Right lobe of liver (tissue), 6 donors: ENCODE measurements at places on chromosomes 12 and 14. TPM values are rescaled to one million over a fixed set of nuclear protein-coding genes. Genes with fewer than 3 reads are reported as not detected.
A peak's percentile ranks its signal among the peaks of the same experiment; 100 is the strongest.

GRCh38 chr12:24139035-24139434 lies 189.6 kb upstream of the SOX5 start:
- no peaks in the 10 kb centered on the region for H3K4me1 ChIP-seq
- DNase-seq, result no peak
- H3K27ac ChIP-seq, result no peak overlapping the region
- no peaks in the 10 kb centered on the region for H3K36me3 ChIP-seq
- no peak overlapping the region for H3K4me3 ChIP-seq
- no peaks in the 10 kb centered on the region for H3K27me3 ChIP-seq

GRCh38 chr14:21436567-21437062 lies 19.3 kb downstream of the CHD8 start:
- H3K27me3 ChIP-seq, result no peaks in the 10 kb centered on the region
- peak overlapping the region; percentile 90 for H3K4me3 ChIP-seq
- peaks cover 3% of the 10 kb centered on the region for H3K4me1 ChIP-seq

DNA sequence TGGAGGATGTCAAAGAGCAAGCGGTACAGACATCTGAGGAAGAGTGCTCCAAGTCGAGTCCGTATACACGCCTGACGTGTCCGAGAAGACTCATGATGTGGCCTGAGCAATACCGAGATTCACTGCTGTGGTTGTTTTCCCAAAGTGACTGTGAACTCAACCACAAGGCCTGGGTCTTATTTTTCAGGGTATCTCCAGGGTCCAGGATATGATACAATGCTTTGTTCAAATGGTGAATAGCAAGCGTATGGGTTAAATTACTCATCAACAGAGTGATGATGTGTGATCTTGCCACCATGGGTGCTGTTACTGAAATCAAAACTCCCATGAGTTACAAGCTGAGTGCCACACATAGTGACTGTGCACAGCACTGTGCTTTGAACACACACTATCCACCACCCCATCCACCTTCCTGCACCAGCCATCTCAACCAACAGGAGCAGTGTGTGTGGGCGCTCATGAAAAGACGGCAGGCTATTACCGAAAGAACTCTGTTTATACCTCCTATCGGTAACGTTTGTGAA lies 109.6 kb downstream of the BCAT1 start:
- H3K27ac ChIP-seq, result no peak overlapping the region
- H3K4me1 ChIP-seq, result no peaks in the 10 kb centered on the region
- no peak overlapping the region for H3K4me3 ChIP-seq
- no peaks in the 10 kb centered on the region for H3K36me3 ChIP-seq
- no peak for DNase-seq

DNA sequence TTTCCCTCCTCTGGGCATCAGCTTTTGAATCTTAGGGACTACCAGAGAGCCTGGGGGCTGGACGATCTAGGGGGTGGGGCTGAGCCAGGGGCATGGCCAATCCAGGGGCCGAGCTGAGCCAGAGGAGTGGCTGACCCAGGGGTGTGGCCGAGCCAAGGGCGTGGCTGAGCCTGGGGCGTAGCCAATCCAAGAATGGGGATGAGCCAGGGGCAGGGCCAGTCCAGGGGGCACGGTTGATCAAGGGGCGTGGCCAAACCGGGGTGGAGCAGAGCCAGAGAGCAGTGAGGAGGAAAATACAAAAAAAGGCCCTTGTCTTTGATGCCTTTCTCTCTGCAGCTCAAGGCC lies 219.3 kb upstream of the NOS1 start:
- DNase-seq, result no peak
- H3K4me1 ChIP-seq, result no peaks in the 10 kb centered on the region
- no peak overlapping the region for H3K4me3 ChIP-seq
- H3K36me3 ChIP-seq, result no peaks in the 10 kb centered on the region
- H3K27ac ChIP-seq, result no peak overlapping the region
- no peaks in the 10 kb centered on the region for H3K27me3 ChIP-seq

- no peak overlapping the region for H3K4me3 ChIP-seq
- H3K27me3 ChIP-seq, result no peaks in the 10 kb centered on the region
- DNase-seq, result no peak
- no peaks in the 10 kb centered on the region for H3K36me3 ChIP-seq
- H3K4me1 ChIP-seq, result no peaks in the 10 kb centered on the region
These were observed 2.3 kb downstream of the PRIM1 start for GRCh38 chr12:56749853-56750252.

GRCh38 chr14:33359288-33359881 lies 420.7 kb downstream of the NPAS3 start:
- no peak for DNase-seq
- H3K27ac ChIP-seq, result no peak overlapping the region
- H3K4me1 ChIP-seq, result no peaks in the 10 kb centered on the region
- no peak overlapping the region for H3K4me3 ChIP-seq

- H3K4me3 ChIP-seq, result peak overlapping the region; percentile 89
- H3K36me3 ChIP-seq, result peaks cover 5% of the 10 kb centered on the region
- DNase-seq, result peak; percentile 81
These were observed 1.0 kb downstream of the MPHOSPH9 start for GRCh38 chr12:123231931-123232330.

DNA sequence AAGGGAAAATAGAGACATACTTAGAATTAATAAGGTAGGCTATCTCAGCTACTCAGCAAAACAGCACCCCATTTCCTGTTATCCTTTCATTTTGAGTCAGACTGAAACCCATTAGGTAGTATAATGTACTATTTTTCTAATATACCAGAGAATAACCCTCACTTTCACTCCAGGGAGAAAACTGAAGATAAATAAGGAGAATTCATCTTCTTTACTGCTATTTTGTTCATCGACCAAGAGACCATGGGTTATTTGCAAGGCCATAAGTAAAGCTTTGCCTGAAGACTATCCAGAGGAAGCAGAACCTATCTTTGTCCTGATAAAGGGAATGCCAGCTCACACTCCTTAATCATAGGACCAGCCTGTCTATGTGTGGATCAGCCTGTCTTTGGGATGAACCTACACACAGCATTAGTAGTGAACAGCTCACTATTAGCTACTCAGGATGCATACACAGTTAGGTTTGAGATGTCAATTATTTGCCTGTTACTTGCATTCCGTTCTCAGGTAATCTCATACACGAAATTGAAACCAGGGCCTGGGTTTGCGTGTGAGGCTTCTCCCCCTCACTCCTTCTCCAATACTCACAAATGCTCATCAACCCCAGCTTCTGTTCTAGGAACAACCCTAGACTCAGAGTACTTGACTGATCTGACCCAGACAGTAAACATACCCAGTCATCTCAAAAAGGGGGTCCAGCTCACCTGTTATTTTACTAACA lies 124.4 kb downstream of the DAD1 start:
- H3K36me3 ChIP-seq, result no peaks in the 10 kb centered on the region
- H3K4me3 ChIP-seq, result no peak overlapping the region
- no peak overlapping the region for H3K27ac ChIP-seq

DNA sequence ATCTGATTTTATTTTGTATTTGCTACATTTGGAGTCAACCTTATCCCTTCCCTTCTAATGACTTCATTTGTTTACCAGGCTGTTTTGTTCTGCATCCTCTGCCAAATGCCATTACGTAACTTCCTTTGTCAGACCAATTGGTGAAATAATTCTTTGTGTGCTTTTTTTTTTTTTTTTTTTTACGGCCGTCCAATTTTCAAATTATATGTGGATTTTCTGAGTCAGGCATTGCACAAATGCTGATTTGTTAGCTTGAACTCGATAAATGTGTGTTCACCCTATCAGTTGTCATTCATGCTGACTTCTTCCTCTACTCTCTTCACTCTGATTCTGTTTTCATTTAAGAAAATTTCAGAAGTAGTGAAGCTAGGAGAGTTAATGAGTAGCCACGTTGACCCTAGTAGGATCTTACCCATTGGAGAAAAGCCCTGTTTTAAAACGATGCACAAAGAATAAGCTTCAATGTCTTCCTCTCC lies 386.2 kb downstream of the DIO2 start:
- no peak overlapping the region for H3K4me3 ChIP-seq
- no peaks in the 10 kb centered on the region for H3K27me3 ChIP-seq
- no peak for DNase-seq
- no peaks in the 10 kb centered on the region for H3K4me1 ChIP-seq
- peak overlapping the region; percentile 62 for H3K27ac ChIP-seq
- no peaks in the 10 kb centered on the region for H3K36me3 ChIP-seq

DNA sequence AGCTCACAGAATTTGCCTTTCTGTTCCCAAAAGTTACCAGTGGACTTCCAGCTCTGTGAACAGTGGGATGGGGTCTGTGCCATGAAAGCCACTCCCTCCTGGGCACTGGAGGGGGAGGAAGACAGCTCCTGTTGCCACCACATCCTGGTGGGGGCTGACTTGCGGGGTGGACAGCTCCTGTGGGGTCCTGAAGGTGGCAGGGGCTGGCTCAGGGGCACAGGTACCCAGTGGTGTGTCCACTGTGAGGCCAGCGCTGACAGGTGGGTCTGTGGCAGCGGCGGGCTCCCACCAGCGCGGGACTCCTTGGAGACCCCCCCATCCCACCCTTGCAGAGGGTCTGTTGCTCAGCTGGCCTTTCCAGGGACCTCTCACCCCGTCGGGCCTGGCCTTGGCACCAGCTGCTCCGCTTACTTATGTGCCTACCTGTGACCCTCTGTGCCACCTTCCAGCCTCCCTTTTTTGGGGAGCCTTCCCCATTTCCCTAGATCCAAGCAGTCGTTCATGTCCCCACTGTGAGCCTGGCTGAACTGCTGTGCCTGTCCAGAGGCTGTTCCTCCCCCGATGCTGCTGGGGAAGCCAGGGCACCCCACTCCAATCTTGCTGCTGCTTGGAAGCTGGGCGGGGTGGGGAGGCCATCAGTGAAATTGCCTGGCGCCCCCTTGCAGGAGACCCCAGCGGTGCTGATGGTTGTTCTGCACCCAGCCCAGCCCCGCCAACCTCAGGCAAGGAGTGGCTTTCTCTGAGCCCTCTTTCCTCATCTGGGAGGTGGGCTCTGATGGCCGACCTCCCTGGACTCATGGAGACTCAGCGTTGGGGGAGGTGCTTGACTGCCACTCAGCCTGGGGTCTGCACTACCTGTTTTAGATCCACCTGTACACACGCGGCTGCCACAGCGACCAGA lies 2.2 kb downstream of the TEDC1 start:
- H3K27ac ChIP-seq, result no peak overlapping the region
- peaks cover 52% of the 10 kb centered on the region for H3K4me1 ChIP-seq
- H3K4me3 ChIP-seq, result no peak overlapping the region
- no peaks in the 10 kb centered on the region for H3K36me3 ChIP-seq
- DNase-seq, result no peak

DNA sequence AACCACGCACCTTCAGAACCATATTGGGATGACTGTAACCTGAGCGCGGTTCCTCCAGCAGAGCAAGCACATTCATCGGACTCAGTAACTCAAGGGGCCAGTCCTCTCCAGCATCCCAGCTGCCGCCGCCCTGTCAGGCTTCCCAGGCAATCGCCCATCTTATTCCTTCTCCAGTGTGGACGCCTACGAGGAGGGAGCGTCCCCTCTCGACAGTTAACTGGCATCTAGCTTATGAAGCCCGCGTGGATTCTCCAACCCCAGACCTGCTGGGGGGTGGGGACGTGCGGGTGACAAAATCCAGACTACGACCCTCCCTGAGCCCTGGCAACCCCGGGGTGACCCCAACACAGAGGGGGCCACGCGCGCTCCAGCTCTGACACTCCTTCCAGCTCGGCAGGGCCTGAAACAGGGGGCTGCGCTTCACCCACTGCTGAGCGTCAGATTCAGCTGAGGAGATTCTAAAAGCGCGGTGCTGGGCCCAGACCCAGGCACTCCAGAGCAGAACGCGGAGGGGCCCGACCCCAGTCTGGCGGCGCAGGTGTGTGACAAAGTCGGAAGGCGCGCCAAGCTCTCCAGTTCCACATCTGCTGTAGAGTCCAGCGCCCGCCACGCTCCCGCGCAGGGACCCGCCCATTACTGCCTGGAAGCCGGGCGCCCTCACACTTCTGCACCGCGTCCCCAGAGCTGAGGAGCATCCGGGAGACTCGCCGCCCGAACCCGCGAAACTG lies 43.9 kb upstream of the ESR2 start:
- H3K4me1 ChIP-seq, result no peaks in the 10 kb centered on the region
- H3K36me3 ChIP-seq, result no peaks in the 10 kb centered on the region
- no peak for DNase-seq
- no peaks in the 10 kb centered on the region for H3K27me3 ChIP-seq
- peak overlapping the region; percentile 52 for H3K4me3 ChIP-seq

GRCh38 chr14:21525571-21525961 lies 580 bp downstream of the SALL2 start:
- H3K4me1 ChIP-seq, result no peaks in the 10 kb centered on the region
- no peak for DNase-seq
- H3K27ac ChIP-seq, result no peak overlapping the region
- H3K27me3 ChIP-seq, result no peaks in the 10 kb centered on the region
- peak overlapping the region; percentile 45 for H3K4me3 ChIP-seq

GRCh38 chr14:92733007-92733406 lies 15.4 kb downstream of the LGMN start:
- no peak overlapping the region for H3K27ac ChIP-seq
- no peaks in the 10 kb centered on the region for H3K36me3 ChIP-seq
- no peak overlapping the region for H3K4me3 ChIP-seq
- H3K4me1 ChIP-seq, result no peaks in the 10 kb centered on the region
- no peak for DNase-seq

DNA sequence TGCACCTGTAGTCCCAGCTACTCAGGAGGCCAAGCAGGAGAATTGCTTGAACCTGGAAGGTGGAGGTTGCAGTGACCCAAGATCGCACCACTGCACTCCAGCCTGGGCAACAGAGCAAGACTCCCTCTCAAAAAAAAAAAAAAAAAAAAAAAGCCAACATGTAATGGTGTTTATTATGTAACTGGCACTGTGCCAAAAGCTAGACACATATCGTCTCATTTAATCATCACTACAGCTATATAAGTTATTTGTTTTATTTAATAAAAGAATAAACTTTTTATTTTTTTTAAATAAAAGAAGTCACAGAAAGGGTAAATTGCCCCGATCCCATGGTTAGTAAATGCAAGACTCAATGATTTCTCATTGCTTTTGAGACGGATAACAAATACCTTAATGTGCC lies 76.9 kb downstream of the PTCSC3 start:
- no peaks in the 10 kb centered on the region for H3K4me1 ChIP-seq
- H3K27ac ChIP-seq, result no peak overlapping the region
- H3K36me3 ChIP-seq, result no peaks in the 10 kb centered on the region
- H3K4me3 ChIP-seq, result no peak overlapping the region
- no peaks in the 10 kb centered on the region for H3K27me3 ChIP-seq

- H3K4me3 ChIP-seq, result peak overlapping the region; percentile 70
- peaks cover 9% of the 10 kb centered on the region for H3K36me3 ChIP-seq
- no peaks in the 10 kb centered on the region for H3K27me3 ChIP-seq
- no peaks in the 10 kb centered on the region for H3K4me1 ChIP-seq
These were observed 393 bp downstream of the ORMDL2 start for GRCh38 chr12:55818140-55818728.

- H3K27me3 ChIP-seq, result no peaks in the 10 kb centered on the region
- no peak overlapping the region for H3K4me3 ChIP-seq
- H3K36me3 ChIP-seq, result no peaks in the 10 kb centered on the region
These were observed 15.5 kb upstream of the ATP6V0A2 start for GRCh38 chr12:123696646-123697045.

GRCh38 chr12:27338473-27338872 lies 5.8 kb downstream of the BMAL2 start:
- H3K4me3 ChIP-seq, result no peak overlapping the region
- no peaks in the 10 kb centered on the region for H3K27me3 ChIP-seq
- H3K27ac ChIP-seq, result no peak overlapping the region
- H3K36me3 ChIP-seq, result no peaks in the 10 kb centered on the region

GRCh38 chr12:22380031-22380430 lies 45.5 kb upstream of the ST8SIA1 start:
- no peaks in the 10 kb centered on the region for H3K36me3 ChIP-seq
- H3K4me1 ChIP-seq, result no peaks in the 10 kb centered on the region
- no peak for DNase-seq
- no peak overlapping the region for H3K27ac ChIP-seq
- H3K27me3 ChIP-seq, result no peaks in the 10 kb centered on the region
- H3K4me3 ChIP-seq, result no peak overlapping the region

MYH6 gene
- total RNA-seq, result not detected

DACT1 gene
- 1.3 TPM for total RNA-seq

ABCC9 gene
- total RNA-seq, result 41.2 TPM

CELA1 gene
- not detected for total RNA-seq

OTUB2 gene
- total RNA-seq, result 0.93 TPM

KRT80 gene
- total RNA-seq, result 0.09 TPM

PRH2 gene
- total RNA-seq, result not detected
